ENCODE measurements at places on chromosomes 4 and X.

DNA sequence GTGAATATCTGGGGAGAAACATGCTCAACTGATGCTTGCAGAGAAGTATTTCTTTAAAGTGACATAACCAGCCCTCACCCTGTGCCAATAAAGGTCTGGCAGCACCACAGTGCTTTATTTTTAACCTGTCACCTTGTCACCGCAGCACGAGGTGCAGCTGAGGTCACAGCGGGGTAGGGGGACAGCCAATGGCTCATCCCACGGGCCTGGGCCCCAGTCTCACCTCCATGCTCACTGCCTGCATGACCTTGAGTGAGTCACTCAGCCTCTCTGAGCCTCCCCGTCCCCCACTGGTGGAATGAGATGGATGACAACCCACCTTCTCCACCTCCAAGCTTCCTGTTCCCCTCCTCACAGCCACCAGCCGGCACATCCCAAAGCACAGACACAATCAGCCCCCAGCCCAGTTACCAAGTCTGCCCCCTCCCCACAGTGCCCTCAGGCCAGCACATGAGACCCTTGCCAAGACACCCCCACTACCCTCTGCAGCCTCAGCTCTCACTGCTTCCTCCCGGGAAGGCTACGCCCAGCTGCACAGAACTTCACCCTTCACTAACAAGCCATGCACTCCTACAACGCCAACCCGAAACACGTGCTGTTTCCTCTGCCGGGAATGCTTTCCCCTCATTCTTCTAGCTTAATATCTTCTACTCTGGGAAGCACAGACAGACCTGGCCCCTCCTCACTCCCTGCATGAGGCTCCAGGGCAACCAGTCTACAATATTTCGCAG is 24.9 kb upstream of the MAN2B2 start:
- no peak for DNase-seq

GRCh38 chr4:104631000-104631399 is 136.3 kb upstream of the CXXC4 start:
- DNase-seq, result no peak

GRCh38 chr4:8857766-8858700 is 13.6 kb downstream of the HMX1 start:
- DNase-seq, result no peak

DNA sequence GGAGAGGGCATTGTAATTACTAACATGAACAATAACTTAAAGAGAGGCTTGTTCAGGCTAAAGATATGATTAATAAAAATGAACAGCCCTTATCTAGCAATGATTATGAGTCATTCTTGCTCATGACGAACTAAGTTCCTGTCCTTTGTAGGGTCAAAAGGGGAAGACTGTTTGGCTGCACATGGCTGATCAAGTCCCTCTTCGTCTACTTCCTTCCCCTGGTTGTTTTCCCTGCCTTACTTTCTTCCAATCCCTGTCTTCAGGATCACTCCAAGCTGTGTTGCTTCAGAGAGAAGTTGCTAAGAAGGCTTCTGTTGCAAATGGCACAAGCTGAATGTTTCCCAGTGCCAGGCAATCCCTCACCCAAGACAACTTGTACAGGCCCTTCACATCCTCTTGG is 115.0 kb upstream of the HS3ST1 start:
- DNase-seq, result no peak

GRCh38 chrX:134246282-134246681 is 9.3 kb downstream of the CCDC160 start:
- no peak for DNase-seq

- DNase-seq, result no peak
These were observed 51.0 kb downstream of the WFS1 start for GRCh38 chr4:6320663-6321062.

DNA sequence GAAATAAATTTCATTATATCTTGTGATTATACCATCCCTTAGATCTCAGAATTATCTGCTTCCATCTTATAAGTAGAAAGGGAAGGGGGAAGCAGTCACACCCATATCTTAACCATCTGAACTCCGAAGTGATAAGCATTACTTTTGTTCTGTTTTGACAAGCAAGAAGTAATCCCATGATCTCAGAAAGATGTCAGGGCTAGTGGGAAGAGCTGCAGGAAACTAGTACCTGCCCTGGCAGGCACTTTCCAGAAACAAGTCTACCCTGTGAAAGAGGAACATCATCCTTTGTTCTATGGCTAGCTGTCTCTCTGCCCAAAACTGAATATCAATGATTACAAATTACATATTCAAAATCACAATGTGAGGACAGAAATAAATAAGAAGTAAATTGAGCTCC is 244.4 kb downstream of the SPOCK3 start:
- no peak for DNase-seq

- DNase-seq, result no peak
These were observed 48.6 kb upstream of the IGFBP7 start for GRCh38 chr4:57158762-57159161.

GRCh38 chr4:8345053-8345945 is 75.7 kb downstream of the HTRA3 start:
- DNase-seq, result no peak

GRCh38 chrX:3136161-3136961 is 95.1 kb downstream of the ARSF start:
- no peak for DNase-seq

GRCh38 chrX:44899946-44900345 is 27.0 kb downstream of the KDM6A start:
- DNase-seq, result no peak

DNA sequence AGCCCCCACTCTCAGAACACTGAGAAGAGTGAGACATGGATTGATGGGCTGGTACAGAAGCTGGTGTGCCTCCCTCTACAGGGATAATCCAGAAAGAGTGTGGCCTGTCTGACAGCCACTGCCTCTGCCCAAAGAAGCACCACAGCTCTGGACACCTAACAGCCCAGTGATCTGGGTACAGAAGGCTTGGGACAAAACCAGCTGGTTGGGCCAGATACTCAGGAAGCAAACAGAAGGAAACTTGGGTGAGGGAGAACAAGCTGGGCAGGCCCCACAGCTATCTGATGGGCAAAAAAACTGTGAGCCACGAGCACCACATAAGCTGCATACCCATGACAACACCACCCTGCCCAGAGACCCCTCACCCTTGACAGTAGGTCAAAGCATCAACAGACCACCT is 46.9 kb downstream of the TMPRSS11F start:
- DNase-seq, result no peak

GRCh38 chr4:112944006-112944405 is 105.4 kb upstream of the ANK2 start:
- DNase-seq, result no peak

- DNase-seq, result no peak
These were observed 4.6 kb upstream of the GPC3 start for GRCh38 chrX:133989993-133990392.

Measured in stimulated activated CD8-positive, alpha-beta memory T cell treated with anti-CD3 and anti-CD28 coated beads, Interleukin-7, amount 100 ng/mL, for 24 hours (primary cell).